ENCODE measurements at places on chromosomes 3 and 15.

- DNase-seq, result no peak
These were observed 428.8 kb upstream of the C2CD4B start for GRCh38 chr15:62593681-62594399.

GRCh38 chr15:78193731-78194567 lies 40.4 kb downstream of the ACSBG1 start:
- no peak for DNase-seq

DNA sequence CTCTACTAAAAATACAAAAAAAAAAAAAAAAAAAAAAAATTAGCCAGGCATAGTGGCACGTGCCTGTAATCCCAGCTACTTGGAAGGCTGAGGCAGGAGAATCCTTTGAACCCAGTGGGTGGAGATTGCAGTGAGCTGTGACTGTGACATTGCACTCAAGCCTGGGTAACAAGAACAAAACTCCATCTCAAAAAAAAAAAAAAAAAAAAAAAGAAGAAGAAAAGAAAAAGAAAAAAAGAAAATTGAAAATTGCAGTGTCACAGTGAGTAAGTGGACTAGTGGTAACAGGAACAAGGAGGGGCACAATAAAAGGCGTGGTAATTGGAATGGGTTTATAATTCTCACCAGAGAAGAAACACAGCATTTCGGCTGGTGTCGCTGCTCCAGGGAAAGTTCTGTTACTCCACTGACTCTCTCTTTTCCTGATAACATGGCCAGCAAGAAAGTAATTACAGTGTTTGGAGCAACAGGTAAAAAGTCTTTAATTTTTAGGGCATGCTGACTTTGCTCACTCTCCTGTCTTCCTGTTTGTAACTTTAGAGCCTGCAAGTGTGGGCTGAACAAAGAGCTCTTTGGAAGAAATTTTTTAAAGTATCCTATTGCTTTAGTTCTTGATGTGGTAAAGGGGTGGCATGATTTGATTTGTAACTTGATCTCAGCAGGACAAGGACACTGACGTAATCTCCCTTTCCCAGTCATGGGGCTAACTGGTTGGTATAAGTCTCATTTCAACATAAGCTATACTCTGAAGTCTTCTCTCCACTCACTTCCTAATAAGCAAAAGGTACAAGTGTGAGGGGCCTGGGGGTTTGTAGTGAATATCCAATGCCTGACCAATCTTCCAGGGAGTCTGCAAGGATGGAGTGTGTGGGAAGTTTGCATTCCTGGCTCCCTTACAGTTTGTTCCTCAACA lies 22.1 kb upstream of the TRA2B start:
- DNase-seq, result peak; percentile 12

DNA sequence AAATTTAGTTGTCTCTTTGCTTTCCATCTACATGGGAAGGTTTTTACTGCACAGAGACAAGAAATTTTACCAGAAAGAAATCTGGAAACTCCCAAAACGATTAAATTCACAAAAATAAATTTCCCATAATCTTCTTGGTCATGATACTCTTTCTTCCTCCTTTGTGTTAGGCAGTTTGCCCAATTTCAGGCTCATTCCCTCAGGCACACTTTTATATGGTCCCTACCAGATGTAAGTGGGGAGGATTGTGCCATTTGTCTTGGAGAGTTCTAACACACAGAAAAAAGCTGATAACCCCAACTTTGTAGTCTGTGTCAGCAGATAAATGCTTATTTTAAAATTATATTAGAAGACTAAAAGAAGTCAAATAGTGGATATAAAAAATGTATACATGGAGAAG lies 49.1 kb upstream of the CCDC50 start:
- DNase-seq, result no peak

- no peak for DNase-seq
These were observed 40.2 kb upstream of the CRTC3 start for GRCh38 chr15:90489514-90489913.

- no peak for DNase-seq
These were observed 8.7 kb downstream of the ZDHHC19 start for GRCh38 chr3:196202516-196202970.

DNA sequence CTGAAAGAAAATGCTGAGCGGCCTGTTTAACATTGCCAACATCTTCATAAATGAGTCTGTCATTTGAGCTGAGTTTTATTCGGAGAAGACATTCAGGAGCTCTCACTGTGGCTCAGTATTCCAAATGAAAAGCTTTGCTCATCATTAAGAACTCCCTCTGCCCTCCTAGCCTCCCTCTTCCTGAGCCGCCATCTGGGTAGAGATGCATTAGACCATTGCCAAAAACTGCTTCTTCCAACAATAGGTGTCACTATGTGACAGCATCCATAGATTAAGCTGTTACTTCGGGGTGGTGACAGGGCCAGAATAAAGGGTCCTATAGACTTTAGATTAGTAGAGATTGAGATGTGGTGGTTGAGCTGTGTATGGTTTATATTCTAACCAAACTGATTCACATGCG lies 501.4 kb upstream of the NR2F2 start:
- no peak for DNase-seq

GRCh38 chr15:64503640-64504039 lies 43.3 kb downstream of the ZNF609 start:
- DNase-seq, result no peak

GRCh38 chr3:10557781-10558373 lies 52.5 kb upstream of the ATP2B2 start:
- no peak for DNase-seq

DNA sequence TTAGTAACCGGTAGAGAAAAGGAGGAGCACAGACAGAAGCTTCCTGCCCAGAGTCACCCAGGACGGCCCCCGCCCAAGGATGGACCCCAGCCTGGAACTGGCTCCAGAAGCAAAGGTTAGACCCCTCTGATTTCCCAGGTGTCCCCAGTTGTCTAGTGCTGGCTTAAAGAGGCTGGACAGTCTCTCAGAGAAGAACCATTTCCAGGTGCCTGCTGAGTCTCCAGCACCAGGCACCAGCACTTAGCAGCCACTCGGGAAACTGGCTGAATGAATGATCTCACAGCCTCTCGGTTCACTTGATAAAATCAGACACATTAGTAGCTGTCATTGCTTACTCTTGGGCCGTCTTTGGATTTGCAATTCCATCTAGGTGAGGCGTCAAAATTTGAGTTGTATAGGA lies 139.7 kb upstream of the HES1 start:
- DNase-seq, result no peak

- no peak for DNase-seq
These were observed 219.3 kb downstream of the EBLN2 start for GRCh38 chr3:73280746-73281145.

GRCh38 chr15:72229076-72229946 lies 1.7 kb downstream of the PKM start:
- DNase-seq, result no peak

DNA sequence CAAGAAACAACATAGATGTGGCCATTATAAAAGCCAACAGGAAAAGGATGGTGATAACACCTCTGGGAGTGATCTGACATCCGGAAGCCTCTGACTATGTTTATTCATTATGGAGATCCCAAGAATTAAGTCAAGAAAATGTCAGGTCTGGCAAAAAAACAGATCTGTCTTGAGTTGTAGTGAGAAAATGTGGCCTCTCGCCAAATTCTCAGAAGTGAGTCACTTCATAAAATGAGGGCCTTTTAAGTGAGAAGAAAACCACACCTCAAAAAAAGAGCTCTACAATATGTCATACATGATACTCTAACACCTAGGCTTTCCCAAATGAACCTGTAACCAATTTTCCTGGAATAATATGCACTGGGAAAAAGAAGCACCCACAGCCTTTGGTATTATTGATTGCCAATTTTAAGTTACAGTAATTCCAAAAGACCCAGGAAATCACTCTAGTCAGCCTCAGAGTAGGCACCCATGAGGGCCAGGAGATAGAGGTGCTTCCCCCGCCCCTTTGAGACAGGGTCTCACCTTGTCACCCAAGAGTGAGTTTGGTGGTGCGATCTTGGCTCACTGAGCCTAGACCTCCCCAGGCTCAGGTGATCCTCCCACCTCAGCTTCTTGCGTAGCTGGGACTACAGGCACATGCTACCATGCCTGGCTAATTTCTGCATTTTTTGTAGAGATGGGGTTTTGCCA lies 38.0 kb downstream of the CCR3 start:
- no peak for DNase-seq

Data from DMS153 (cell line).